Upper lobe of right lung (tissue), 1 donor: ENCODE measurements at places on chromosomes 11 and 22. TPM values are rescaled to one million over a fixed set of nuclear protein-coding genes. Genes with fewer than 3 reads are reported as not detected.
A peak's percentile ranks its signal among the peaks of the same experiment; 100 is the strongest.

FGF19 gene
- total RNA-seq: not detected

ASCL2 gene
- 2.2 TPM for total RNA-seq

RAB38 gene
- total RNA-seq: 8.1 TPM

PPME1 gene
- total RNA-seq: 32.0 TPM

BAIAP2L2 gene
- total RNA-seq: 0.29 TPM

BIRC3 gene
- total RNA-seq: 23.0 TPM

RAB3IL1 gene
- 10.6 TPM for total RNA-seq

MMP1 gene
- total RNA-seq: 19.1 TPM

DNAJB7 gene
- total RNA-seq: not detected

SCGB2A2 gene
- total RNA-seq: not detected

IFITM10 gene
- total RNA-seq: 7.9 TPM

USH1C gene
- not detected for total RNA-seq

- H3K4me1 ChIP-seq: peaks cover 26% of the 10 kb centered on the region
- no peak overlapping the region for H3K4me3 ChIP-seq
- no peaks in the 10 kb centered on the region for H3K36me3 ChIP-seq
- no peak overlapping the region for H3K27ac ChIP-seq
- DNase-seq: no peak
Observed at GRCh38 chr11:117045196-117045595, 53.0 kb downstream of the SIK3 start.

- peak overlapping the region; percentile 23 for H3K4me3 ChIP-seq
- peak; percentile 70 for DNase-seq
- H3K4me1 ChIP-seq: peaks cover 16% of the 10 kb centered on the region
- H3K27ac ChIP-seq: peak overlapping the region; percentile 90
- H3K27me3 ChIP-seq: no peaks in the 10 kb centered on the region
- H3K36me3 ChIP-seq: peaks cover 17% of the 10 kb centered on the region
Observed at GRCh38 chr22:23305922-23306374, 125.6 kb downstream of the BCR start.

- H3K27ac ChIP-seq: no peak overlapping the region
- peaks cover 4% of the 10 kb centered on the region for H3K4me1 ChIP-seq
- no peaks in the 10 kb centered on the region for H3K27me3 ChIP-seq
- no peak overlapping the region for H3K4me3 ChIP-seq
Observed at GRCh38 chr11:34192481-34193401, 87.3 kb downstream of the NAT10 start.

DNA sequence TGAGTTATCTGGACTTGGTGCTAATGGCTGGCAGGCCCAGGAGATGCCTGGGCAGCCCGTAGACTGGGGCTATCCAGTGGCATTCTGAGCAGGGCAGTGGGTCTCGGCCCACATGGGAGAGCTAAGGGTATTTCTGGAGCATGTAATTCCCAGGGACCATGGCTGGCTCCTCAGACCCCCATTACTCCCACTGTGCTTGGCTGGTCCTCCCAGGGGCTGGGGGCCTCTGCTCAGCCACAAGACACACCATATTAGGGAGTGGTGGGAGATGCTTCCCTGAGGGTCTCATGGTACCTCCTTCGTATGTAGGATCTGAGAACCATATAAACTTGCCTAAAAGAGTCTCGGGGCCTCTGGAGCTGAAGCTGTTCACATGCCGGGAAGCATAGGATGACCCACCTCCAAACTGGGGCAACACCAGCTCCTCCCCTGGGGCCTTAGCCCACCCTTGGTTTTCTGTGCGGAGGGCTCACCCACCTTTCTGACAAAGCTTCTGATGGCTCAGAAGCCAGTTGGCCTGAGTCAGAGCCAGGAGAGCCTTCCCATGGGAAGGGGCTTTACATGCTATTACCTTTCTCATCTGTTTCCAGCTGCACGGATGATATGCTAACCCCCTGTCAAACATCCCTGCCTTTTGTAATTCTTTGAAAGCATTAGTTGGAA lies 9.5 kb upstream of the FTH1 start:
- DNase-seq: peak; percentile 56
- no peaks in the 10 kb centered on the region for H3K36me3 ChIP-seq
- peaks cover 66% of the 10 kb centered on the region for H3K4me1 ChIP-seq
- no peak overlapping the region for H3K4me3 ChIP-seq
- no peaks in the 10 kb centered on the region for H3K27me3 ChIP-seq
- H3K27ac ChIP-seq: no peak overlapping the region

- H3K27ac ChIP-seq: peak overlapping the region; percentile 55
- H3K27me3 ChIP-seq: no peaks in the 10 kb centered on the region
- DNase-seq: peak; percentile 84
- H3K4me3 ChIP-seq: peak overlapping the region; percentile 14
- peaks cover 20% of the 10 kb centered on the region for H3K4me1 ChIP-seq
Observed at GRCh38 chr11:1832211-1832919, 2.4 kb upstream of the SYT8 start.

- H3K27me3 ChIP-seq: no peaks in the 10 kb centered on the region
- no peak for DNase-seq
- no peaks in the 10 kb centered on the region for H3K4me1 ChIP-seq
- no peaks in the 10 kb centered on the region for H3K36me3 ChIP-seq
- H3K4me3 ChIP-seq: no peak overlapping the region
Observed at GRCh38 chr11:29527391-29527936, 489.4 kb downstream of the KCNA4 start.

- H3K36me3 ChIP-seq: no peaks in the 10 kb centered on the region
- DNase-seq: no peak
- no peaks in the 10 kb centered on the region for H3K27me3 ChIP-seq
- peaks cover 16% of the 10 kb centered on the region for H3K4me1 ChIP-seq
Observed at GRCh38 chr11:126385991-126386728, 30.7 kb downstream of the ST3GAL4 start.

- H3K4me1 ChIP-seq: peaks cover 25% of the 10 kb centered on the region
- peak overlapping the region; percentile 40 for H3K27ac ChIP-seq
- H3K4me3 ChIP-seq: no peak overlapping the region
- no peak for DNase-seq
Observed at GRCh38 chr11:116931206-116931953, 94.0 kb upstream of the APOA1 start.

DNA sequence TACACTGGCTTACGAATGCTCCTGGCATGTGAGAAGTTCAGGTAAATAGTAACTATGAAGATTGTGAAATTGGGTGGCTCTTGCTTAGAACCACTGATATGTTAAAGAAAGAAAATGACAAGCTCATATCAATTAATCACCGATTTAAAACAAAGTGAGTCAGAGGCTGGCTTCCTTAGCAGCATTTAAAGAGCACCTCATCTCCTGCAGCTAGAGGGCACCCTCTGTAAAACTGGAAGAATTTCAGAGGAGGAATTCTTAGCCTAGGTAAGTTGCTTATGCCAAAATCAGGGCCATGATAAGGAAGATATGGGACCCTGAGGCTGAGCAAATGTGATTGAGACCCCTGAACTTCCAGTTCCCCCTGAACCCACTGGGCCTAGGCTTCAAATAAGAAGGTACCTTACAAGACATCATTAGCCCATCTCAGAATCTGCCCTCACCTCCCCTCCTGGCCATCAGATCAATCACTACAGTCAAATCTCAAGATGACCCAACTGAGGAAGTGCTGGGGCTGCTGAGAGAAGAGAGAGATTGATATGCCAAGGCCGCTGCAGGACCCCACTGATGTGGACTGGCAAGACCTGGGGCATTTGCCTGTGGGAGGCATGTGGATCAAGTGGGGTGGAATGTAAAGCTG lies 8.6 kb upstream of the CD3E start:
- H3K4me1 ChIP-seq: peaks cover 4% of the 10 kb centered on the region
- peaks cover 6% of the 10 kb centered on the region for H3K27me3 ChIP-seq
- H3K36me3 ChIP-seq: no peaks in the 10 kb centered on the region
- no peak overlapping the region for H3K4me3 ChIP-seq

GRCh38 chr11:120633616-120634393 lies 122.3 kb downstream of the GRIK4 start:
- no peaks in the 10 kb centered on the region for H3K36me3 ChIP-seq
- no peaks in the 10 kb centered on the region for H3K4me1 ChIP-seq
- no peaks in the 10 kb centered on the region for H3K27me3 ChIP-seq
- H3K4me3 ChIP-seq: no peak overlapping the region
- no peak overlapping the region for H3K27ac ChIP-seq

DNA sequence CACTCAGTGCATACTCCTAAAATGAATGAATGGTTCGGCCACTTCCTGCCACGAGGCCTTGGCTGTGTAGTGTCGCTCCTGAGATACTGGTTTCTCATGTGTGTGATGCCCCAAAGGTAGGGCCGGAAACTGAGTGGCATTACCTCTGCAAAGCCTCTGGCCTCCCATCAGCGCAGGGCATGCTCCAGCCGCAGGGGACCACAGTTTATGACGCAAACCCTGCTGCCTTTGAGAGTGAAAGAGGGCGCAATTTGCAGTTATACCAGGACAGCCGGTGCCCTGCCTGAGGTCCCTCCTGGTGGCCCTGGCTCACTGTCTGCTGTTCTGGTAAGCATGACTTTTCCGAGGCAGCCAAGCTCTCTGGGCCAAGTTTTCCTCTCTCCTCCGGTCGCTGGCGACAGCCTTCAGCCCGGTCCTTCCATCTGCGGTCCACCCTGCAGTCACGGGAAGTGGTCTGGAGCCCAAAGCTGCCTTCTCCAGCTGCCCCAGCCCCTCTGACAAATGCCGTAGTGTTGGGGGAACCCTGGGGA lies 2.4 kb upstream of the FGF3 start:
- H3K27me3 ChIP-seq: peaks cover 62% of the 10 kb centered on the region
- no peaks in the 10 kb centered on the region for H3K36me3 ChIP-seq
- no peaks in the 10 kb centered on the region for H3K4me1 ChIP-seq
- no peak overlapping the region for H3K4me3 ChIP-seq
- no peak overlapping the region for H3K27ac ChIP-seq

- H3K36me3 ChIP-seq: no peaks in the 10 kb centered on the region
- no peak overlapping the region for H3K27ac ChIP-seq
- H3K4me3 ChIP-seq: no peak overlapping the region
- H3K4me1 ChIP-seq: peaks cover 7% of the 10 kb centered on the region
- no peak for DNase-seq
Observed at GRCh38 chr11:99015634-99016454, 4.9 kb upstream of the CNTN5 start.

GRCh38 chr11:85826116-85826855 lies 15.3 kb upstream of the SYTL2 start:
- DNase-seq: no peak
- no peak overlapping the region for H3K4me3 ChIP-seq
- H3K36me3 ChIP-seq: no peaks in the 10 kb centered on the region
- no peak overlapping the region for H3K27ac ChIP-seq
- no peaks in the 10 kb centered on the region for H3K27me3 ChIP-seq

DNA sequence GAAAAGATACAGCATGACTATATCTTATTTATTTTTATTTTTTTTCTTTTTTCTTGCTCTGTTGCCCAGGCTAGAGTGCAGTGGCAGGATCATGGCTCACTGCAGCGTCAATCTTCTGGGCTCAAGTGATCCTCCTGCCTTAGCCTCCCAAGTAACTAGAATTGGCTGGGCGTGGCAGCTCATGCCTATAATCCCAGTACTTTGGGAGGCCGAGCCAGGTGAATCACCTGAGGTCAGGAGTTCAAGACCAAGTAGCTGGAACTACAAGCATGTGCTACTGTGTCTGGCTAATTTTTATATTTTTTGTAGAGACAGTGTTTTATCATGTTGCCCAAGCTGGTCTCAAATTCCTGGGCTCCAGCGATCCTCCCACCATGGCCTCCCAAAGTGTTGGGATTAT lies 28.3 kb upstream of the CCDC134 start:
- no peak overlapping the region for H3K27ac ChIP-seq
- no peak for DNase-seq
- H3K4me3 ChIP-seq: no peak overlapping the region
- H3K4me1 ChIP-seq: no peaks in the 10 kb centered on the region
- H3K36me3 ChIP-seq: no peaks in the 10 kb centered on the region

DNA sequence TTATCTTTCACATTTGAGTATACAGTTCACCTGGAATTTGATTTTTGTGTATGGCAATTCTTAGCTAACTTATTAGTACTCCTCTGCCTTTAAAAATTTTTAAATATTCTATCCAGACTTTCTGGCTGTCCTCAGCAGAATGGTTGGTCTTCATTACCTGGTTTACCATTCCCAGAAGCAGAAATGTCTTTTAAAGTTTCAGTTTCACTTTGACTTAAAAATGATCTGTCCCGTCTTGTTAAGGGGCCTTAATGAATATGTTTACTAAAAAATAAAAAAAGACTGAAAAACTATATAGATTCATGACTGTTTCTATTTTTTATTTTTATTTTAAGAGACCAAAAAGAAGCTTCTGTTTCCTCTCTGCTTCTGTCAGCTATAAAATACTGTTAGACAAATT lies 70.5 kb upstream of the TNRC6B start:
- peaks cover 17% of the 10 kb centered on the region for H3K4me1 ChIP-seq
- H3K4me3 ChIP-seq: peak overlapping the region; percentile 34
- DNase-seq: no peak
- no peaks in the 10 kb centered on the region for H3K27me3 ChIP-seq
- H3K36me3 ChIP-seq: no peaks in the 10 kb centered on the region

DNA sequence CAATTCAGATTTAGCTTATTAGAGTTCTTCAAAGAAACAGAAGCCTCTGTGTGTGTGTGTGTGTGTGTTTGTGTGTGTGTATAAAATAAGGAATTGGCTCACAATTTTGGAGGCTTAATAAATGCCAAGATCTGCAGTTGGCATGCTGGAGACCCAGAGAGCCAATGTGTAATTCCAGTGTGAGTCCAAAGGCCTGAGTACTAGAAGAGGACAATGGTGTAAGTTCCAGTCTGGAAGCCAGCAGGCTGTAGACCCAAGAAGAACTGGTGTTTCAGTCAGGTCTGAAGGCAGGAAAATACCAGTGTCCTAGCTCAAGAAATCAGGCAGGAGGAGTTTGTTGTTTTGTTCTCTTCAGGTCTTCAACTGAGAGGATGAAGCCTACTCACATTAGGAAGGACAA lies 20.0 kb downstream of the TMEM135 start:
- H3K4me1 ChIP-seq: no peaks in the 10 kb centered on the region
- H3K36me3 ChIP-seq: no peaks in the 10 kb centered on the region
- H3K27ac ChIP-seq: no peak overlapping the region

- H3K27me3 ChIP-seq: no peaks in the 10 kb centered on the region
- H3K36me3 ChIP-seq: no peaks in the 10 kb centered on the region
- DNase-seq: no peak
- no peak overlapping the region for H3K4me3 ChIP-seq
- no peaks in the 10 kb centered on the region for H3K4me1 ChIP-seq
- no peak overlapping the region for H3K27ac ChIP-seq
Observed at GRCh38 chr11:30608534-30608933, 22.4 kb upstream of the MPPED2 start.

GRCh38 chr22:37043209-37043827 lies 8.2 kb upstream of the KCTD17 start:
- H3K4me1 ChIP-seq: no peaks in the 10 kb centered on the region
- H3K4me3 ChIP-seq: no peak overlapping the region
- H3K36me3 ChIP-seq: no peaks in the 10 kb centered on the region
- H3K27ac ChIP-seq: no peak overlapping the region
- H3K27me3 ChIP-seq: no peaks in the 10 kb centered on the region

DNA sequence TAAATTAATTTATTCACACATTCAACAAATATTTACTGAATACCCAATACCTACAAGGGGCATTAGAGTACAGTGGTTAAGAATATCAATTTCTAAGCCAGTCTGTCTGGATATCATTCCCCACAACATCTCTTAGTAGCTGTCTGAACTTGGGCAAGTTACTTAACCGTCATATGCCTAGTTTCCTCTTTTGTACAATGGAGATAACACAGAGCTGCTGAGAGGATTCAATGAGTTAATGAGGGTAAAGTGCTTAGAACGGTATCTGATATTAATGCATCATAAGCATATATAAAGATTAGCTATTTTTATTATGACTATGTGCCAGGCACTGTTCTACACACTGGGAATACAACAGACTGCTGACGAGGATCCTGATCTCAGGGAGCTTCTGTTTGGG lies 116.4 kb downstream of the APOL5 start:
- no peak overlapping the region for H3K27ac ChIP-seq
- H3K36me3 ChIP-seq: no peaks in the 10 kb centered on the region
- H3K4me1 ChIP-seq: peaks cover 31% of the 10 kb centered on the region
- H3K27me3 ChIP-seq: no peaks in the 10 kb centered on the region
- no peak overlapping the region for H3K4me3 ChIP-seq
- no peak for DNase-seq
